ENCODE measurements at places on chromosomes 1 and 21.

GRCh38 chr21:16437586-16437985, 707.8 kb downstream of the USP25 start:
- no peak for DNase-seq

DNA sequence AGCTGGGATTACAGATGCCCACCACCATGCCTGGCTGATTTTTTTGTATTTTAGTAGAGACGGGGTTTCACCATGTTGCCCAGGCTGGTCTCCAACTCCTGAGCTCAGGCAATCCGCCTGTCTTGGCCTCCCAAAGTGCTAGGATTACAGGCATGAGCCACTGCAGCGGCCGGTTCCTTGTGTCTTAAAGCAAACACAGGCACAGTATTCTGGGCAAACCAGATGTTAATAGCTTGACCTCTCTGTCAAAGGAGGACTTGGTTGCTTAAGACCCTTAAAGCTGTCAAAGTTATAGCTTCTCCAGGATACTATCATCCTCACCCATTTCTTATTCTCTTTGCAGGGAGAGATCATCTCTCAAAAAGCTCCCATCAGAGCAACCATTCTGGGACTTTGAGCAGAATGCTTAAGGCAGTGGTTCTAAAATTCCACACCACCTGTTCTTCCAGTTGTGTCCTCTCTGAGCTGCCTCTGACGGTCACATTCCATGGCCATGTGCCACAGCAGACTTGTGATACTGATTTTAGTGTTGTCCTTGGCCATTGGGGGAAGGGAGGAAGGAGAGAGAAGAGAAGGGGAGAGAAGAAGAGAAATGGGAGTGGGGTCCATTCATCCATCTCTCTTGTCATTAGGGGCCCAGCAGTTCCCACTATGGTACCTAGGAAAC, 81.8 kb downstream of the PBX1 start:
- DNase-seq, result no peak

- DNase-seq, result no peak
These were observed 41.2 kb downstream of the TNR start for GRCh38 chr1:175702079-175702795.

DNA sequence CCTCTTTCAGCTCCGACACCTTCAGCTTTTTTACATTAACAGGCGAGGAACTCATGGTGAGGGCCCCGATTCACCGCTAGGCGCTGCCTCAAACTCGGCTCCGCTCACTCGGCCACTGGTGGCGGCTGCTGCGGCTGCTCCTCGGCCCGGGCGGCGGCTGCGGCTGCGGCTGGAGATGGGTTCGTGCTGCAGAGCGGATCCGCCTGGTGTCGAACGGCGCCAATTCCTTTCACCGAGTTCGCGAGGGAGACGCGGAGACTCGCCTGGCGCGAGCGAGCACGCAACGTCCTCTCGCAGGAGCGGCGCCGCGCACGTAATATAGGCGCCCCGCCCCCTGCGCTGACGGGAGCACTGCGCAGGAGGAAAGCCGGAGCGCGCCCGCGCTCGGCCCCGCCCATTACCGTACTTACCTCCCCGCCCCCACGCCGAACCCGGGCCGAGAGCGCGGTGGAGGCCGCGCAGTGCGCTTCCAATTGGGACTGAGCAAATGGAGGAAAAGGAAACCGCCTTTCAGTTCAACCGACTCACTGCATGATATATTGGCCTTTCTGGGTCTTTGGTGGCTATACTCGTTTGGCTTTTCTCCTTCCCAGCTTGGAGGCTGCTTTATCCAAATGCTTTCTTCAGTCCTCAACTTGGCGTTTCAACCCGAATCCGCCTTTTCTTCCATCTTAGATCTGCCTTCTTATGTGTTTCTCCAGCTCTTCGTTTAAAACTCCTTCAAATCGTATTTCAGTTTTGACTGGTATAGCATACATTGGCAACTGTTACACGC, at the start of gene HNRNPU:
TSS of gene HNRNPU (minus strand) at position 291 of the 775 bp plus-strand sequence. CDS start at position 55, 236 bp downstream.
- DNase-seq, result peak; percentile 97

- no peak for DNase-seq
These were observed 148.5 kb downstream of the LMX1A start for GRCh38 chr1:165207853-165208515.

- DNase-seq, result no peak
These were observed 189.0 kb upstream of the FGGY start for GRCh38 chr1:59107916-59108315.

DNA sequence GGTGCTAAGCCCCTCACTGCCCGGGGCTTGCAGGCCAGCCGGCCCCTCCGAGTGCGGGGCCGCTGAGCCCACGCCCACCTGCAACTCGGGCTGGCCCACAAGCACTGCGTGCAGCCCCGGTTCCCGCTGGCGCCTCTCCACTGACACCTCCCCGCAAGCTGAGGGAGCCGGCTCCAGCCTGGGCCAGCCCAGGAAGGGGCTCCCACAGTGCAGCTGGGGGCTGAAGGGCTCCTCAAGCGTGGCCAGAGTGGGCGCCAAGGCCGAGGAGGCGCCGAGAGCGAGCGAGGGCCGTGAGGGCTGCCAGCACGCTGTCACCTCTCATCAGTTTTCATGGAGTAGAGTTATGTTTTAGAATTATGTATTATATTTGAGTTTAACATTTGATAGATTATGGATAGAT, 176.5 kb upstream of the FAM78B start:
- DNase-seq, result no peak

GRCh38 chr1:6347641-6348487, 45.7 kb downstream of the ACOT7 start:
- peak; percentile 65 for DNase-seq

DNA sequence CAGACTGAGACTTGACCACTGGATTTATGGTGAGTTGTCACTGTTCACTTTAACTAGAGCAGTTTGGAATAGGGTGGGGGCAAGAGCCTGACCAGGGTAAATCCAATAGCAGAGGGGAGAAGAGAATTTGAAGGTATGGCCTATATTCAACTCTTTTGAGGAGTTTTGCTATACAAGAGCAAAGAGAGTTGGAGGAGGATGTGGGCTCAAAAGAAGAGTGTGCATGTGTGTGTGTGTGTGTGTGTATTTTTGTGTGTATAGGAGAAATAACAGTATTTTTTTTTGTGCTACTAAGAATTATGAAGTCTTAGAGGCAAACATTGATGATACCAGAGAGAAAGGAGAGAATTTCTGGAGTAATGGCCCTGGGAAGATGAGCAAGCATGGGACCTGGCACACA, 164.8 kb upstream of the JUN start:
- peak; percentile 23 for DNase-seq

GRCh38 chr1:29383746-29384371, 147.5 kb downstream of the PTPRU start:
- no peak for DNase-seq

DNA sequence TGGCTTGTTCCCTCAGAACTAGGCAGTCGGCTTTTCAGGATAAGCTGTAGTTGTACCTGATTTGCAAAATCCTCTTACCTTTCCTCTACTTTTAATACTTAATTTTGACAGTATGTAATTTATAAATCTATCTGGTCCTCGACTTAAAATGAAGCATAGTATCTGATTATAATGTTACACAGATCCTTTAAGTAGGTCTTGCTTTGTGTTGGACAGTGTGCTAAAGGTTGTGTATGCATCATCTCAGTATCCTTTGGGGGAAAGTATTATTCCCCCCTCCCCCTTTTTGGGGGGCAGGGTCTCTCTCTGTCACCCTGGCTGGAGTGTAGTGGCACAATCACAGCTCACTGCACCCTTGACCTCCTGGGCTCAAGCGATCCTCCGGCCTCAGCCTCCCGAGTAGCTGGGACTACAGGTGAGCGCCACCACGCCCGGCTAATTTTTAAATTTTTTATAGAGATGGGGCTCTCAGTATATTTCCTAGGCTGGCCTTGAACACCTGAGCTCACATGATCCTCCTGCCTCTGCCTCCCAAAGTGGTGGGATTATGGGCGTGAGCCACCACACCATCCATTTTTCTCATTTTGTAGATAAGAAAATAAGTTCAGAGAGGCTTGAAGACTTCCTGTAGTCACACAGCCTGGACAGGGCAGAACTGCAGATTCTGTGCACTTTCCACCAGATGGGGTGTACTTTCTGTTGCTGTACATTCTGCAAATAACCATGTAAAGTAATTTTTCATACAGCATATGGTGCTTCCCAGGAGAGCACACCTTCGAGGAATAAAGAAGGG, 791 bp upstream of the STX6 start:
- DNase-seq, result no peak

DNA sequence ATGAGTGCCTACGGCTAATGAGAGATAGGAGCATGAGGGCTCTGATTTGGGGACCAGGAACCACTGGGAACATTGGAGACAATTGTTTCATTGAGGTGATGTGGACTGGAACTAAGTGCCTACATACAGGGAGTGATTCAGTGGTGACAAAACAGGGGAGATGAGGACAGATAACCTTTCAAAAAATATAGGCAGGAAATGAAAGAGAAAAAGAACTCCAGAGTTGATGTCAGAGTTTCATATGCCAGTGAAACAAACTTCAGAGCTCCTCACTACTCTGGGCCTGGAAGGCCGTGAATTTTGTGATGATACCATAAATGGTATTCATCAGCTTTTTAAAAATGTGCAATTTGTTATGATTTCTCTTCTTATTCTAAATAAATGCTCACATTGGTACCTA, 39.3 kb downstream of the FASLG start:
- no peak for DNase-seq

DNA sequence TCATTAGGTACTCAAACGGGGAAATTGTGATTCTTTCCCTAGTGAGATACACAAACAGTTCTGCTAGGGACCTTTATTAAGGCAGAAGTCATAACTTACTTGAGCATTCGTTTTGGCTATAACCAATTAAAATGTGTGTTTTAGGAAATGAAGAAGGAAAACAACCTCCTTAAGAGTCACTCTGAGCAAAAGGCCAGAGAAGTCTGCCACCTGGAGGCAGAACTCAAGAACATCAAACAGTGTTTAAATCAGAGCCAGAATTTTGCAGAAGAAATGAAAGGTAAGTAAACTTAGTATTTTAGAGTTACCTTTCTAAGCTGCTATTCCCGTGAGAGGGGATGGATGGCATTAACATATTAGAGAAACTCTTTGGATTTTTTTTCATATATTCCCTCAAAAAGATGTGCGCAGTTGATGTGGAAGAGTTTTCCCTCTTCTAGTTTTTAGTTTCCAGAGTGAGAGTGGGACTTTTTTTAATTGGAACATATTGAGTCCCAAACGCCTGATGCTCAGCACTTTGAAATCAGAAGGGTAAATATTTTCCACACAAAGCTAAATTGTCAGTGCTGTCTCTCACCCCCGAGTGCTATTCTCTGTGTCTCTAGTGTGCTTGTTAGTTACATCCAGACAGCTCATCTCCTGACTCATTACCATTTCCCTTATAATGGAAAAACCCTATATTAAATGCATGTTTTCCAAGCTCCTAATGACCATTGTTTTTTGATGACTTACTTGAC, 34.9 kb downstream of the CENPF start:
- DNase-seq, result no peak

GRCh38 chr1:182149411-182149965, 88.0 kb upstream of the ZNF648 start:
- DNase-seq, result no peak

DNA sequence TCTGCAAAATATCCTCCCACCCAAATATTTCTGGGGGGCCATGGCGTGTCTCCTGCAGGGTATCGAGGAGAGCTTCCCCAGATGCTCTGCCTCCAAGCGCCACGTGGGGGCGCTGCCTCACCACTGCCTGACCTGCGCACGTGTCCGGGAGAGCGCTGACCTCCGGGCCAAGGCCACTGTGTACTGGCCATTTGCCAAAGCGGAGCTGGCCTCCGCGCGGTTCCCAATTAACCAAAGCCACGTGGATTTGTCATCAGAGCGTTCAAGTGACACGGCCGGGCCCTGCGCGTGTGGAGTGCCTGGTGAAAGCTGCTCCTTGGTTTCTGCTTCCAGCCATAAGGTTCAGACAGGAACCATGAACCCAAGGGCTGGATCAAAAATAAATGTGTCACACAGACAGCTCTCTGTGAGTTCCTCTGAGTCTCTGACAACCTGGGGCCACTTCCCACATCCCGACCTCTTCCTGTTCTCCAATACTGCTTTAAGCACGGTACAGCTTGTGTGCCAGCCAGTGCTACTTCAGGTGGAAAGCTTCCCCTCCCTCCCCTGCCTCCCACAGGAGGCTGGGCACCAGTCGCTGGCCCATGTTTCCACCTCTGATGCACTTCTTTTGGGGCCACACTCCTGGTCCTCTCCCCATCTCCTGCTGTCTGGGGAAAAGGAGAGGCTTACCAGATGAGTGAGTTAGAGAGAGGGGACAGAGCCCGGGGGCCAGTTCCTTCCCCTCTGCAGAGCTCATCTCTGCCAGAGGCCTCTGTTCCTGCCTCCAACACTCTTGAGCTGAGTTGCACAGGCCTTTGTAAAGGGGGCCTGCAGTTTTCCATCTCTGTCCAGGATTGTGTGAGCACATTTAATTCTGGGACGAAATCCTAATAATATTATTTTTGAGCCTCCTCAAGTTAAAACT, 26.1 kb downstream of the ZP4 start:
- DNase-seq, result no peak

DNA sequence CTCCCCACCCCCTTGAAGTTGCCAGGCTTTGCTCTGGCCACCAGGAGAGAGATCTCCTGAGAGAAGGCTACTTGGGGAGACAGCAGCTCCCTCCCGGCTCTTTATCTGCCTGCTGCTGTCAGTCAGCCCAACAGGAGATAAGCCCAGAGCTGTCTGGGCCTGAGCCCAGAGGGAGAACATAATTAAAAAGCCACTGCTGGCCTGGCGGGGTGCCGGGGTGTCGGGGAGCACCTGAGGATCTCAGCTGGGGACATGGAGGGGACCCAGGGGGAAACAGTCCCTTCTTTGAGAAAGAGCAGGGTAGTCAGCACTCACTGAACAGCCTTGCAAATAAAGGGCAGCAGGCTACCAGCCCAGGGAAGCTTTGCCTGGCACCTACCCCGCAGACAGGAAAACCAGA, 17.9 kb downstream of the VWA5B1 start:
- no peak for DNase-seq
